T-helper 17 cell (primary cell): ENCODE measurements at places on chromosomes 3 and 15.

DNA sequence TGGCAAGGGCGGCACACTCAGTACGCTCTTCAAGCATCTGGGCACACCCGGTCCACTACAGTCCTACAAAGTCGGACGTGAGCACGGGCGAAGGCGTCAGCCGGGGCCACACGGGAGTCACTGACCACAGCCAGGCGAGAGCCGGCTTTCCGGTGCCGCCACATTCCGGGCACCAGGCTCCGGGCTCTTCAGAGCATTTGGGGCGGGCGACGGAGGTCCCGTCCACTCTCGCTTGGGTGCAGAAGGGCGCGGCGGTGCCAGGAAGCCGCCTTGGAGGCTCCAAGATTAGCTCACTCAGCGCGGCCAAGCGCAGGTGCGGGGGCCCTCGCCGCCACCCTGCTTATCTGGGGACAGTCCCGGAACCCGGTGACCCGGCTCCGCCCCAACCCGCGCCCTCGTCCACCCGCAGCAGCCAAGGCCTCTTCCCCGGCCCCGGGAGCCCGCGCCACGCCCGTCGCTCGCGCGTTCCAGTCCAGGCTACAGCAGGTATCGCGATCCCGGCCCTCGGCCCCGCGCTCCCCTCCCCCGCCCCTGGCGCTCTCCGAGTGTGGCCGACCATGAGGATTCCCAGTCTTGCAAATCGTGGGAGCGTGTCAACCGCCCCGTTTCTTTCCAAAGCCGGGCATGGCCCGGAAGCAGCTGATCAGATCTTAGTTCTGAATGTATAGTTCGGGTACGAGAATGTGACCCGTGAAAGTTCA is at the start of gene ADPRH:
ADPRH (plus strand) TSS at position 127 of the 701 bp plus-strand sequence. CDS start 2,678 bp downstream, outside the sequence.
- peaks cover 16% of the 10 kb centered on the region for H3K4me1 ChIP-seq
- DNase-seq, result peak; percentile 48
- peak within 1 kb of the TSS; percentile 96 for H3K27ac ChIP-seq
- H3K36me3 ChIP-seq, result peaks cover 3% of the 10 kb centered on the region
- H3K4me3 ChIP-seq, result peak within 1 kb of the TSS; percentile 96

DNA sequence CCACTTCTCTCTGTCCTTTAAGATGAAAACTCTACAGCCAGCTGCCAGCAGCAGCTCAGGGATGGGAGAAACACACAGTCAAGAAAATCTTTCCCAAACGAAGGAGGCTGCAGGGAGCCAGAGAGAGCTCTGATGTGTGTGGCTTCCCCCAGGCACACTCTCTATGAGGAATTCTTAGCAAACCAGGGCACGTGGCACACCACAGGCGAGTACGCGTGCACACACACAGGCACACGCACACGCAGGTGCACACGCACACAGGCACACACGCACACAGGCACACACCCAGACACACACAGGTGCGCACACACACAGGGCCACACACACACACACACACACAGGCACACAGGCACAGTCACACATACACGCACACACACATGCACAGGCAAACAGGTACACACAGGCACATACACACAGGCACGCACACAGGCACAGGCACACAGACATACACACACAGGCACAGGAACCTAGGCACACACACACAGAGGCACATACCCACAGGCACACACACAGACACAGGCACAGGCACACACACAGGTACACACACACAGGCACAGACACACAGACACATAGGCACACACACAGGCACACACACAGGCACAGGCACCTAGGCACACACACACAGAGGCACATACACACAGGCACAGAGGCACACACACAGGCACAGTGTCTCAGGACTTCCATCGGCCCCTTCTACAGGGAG is 91.5 kb upstream of the ATP2B2 start:
- no peak for DNase-seq
- H3K4me3 ChIP-seq, result no peak overlapping the region
- H3K4me1 ChIP-seq, result peaks cover 3% of the 10 kb centered on the region
- H3K27ac ChIP-seq, result no peak overlapping the region
- H3K27me3 ChIP-seq, result peaks cover 10% of the 10 kb centered on the region

GRCh38 chr3:7171493-7171892 is 310.6 kb downstream of the GRM7 start:
- DNase-seq, result no peak
- no peaks in the 10 kb centered on the region for H3K4me1 ChIP-seq
- H3K27ac ChIP-seq, result no peak overlapping the region
- H3K4me3 ChIP-seq, result no peak overlapping the region
- H3K36me3 ChIP-seq, result no peaks in the 10 kb centered on the region
- H3K27me3 ChIP-seq, result no peaks in the 10 kb centered on the region

- H3K4me1 ChIP-seq, result peaks cover 17% of the 10 kb centered on the region
- H3K4me3 ChIP-seq, result no peak overlapping the region
- peaks cover 9% of the 10 kb centered on the region for H3K27me3 ChIP-seq
- DNase-seq, result no peak
Observed at GRCh38 chr3:127637971-127638370, 9.0 kb downstream of the PODXL2 start.

DNA sequence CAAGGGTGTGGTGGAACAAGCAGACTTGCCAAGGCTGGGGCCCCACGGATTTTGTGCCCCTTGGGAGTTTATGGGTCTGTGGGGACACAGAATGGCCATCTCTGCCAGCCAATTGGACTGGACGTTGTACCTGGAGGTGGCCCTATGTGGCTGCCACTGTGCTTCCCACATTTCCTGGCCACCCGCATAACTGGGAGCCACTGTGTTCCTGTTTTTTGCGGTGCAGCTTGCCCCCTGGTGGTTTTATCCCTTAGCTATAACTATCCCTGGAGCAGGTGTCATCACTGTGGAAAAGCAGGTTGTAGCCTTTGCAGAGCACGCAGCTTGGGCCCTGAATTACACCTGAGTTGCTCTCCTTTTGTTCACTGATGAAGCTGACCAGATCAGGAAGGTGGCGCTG is 306.3 kb downstream of the ZPLD1 start:
- no peaks in the 10 kb centered on the region for H3K36me3 ChIP-seq
- no peaks in the 10 kb centered on the region for H3K4me1 ChIP-seq
- DNase-seq, result no peak
- no peak overlapping the region for H3K27ac ChIP-seq

- no peak overlapping the region for H3K27ac ChIP-seq
- no peak for DNase-seq
- H3K36me3 ChIP-seq, result no peaks in the 10 kb centered on the region
- peaks cover 36% of the 10 kb centered on the region for H3K27me3 ChIP-seq
- H3K4me3 ChIP-seq, result no peak overlapping the region
Observed at GRCh38 chr3:127716384-127716783, 43.6 kb downstream of the ABTB1 start.

DNA sequence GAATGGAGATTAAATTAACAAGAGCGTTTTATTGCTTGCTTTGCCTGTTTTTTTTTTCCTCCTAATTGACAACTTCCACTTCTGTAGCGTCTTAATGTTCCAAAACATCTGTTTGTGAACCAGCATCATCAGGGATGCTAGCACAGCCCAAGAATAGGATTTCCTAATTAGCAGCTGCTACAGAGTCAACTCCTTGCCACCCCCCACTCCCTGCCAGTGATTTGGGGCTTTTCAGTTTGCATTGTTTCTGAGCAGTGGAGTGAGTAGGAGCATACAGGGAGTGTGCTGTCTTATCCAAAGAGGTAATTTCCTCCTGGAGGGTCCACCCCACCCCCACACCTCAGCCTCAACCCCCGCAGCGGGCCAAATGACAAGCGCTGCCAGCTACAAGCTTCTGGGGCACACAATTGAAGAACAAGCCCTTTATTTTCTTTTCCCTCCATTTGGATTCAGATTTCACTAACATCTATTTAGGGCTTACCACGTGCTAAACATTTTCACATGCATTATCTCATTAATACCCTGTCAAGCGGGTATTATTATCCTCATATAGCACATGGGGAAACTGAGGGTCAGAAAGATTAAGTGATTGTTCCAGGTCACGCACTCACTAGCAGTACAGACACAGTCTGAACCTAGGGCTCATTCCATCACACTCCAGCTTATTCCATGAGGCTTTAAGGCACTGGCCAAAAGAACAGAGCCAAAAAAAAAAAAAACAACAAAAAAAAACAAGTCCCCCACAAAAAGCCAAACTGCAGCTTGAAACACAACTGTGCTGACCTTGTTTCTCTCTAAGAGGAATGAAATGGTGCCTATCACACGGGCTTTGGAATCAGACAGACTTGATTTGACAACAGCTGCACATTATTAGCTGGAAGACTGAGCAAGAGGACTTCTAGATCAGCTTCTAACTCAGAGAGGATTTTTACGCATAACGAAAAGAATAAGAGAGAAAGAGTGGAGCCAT is 16.4 kb downstream of the HEG1 start:
- H3K4me3 ChIP-seq, result no peak overlapping the region
- H3K36me3 ChIP-seq, result peaks cover 5% of the 10 kb centered on the region
- peaks cover 32% of the 10 kb centered on the region for H3K4me1 ChIP-seq
- H3K27ac ChIP-seq, result peak overlapping the region; percentile 29
- H3K27me3 ChIP-seq, result no peaks in the 10 kb centered on the region

DNA sequence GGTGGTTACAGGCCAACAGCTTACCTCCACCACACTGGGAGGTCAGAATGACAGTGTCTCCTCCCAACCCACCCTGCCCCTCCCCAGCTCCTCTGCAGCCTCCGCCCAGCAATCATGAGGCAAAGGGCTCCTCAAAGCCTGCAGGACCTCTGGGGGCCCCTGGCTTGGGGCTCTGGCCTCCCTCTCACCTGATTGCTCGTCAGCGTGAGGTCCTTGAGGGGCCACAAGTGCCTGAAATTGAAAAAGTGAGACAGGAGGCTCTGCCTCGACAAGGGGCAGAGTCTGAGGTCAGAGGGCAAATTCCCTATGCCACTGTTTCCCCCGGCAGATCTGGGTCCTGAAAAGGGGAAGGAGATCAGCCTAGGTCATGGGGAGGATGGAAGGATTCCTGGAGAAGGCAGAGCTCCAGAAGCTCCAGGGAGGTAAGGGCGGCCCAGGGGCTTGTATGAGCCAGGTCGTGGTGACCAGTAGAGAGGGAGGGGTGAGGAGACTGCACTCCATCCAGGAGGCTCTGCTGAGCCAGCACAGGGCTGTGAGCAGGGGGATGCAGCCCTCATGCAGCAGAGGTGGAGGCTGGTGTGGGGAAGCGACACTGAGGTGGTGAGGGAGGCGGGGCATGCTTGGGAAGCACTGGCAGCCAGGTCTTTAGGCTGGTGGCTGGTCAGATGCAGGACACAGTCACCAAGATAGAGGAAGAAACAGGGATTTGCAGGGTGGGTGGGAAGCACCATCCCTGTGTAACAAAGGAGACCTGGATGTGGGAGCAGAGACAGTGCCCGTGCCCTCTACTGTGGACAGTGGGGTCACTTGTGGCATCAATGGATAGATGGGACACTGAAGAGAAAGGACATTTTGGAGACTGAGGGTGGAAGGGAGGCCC is 20.1 kb downstream of the ALS2CL start:
- no peaks in the 10 kb centered on the region for H3K27me3 ChIP-seq
- DNase-seq, result peak; percentile 9
- H3K4me3 ChIP-seq, result no peak overlapping the region

GRCh38 chr3:36560685-36561084 is 180.4 kb downstream of the STAC start:
- no peaks in the 10 kb centered on the region for H3K4me1 ChIP-seq
- no peaks in the 10 kb centered on the region for H3K36me3 ChIP-seq
- H3K27me3 ChIP-seq, result peaks cover 18% of the 10 kb centered on the region
- H3K4me3 ChIP-seq, result no peak overlapping the region
